ENCODE measurements at places on chromosomes 12 and 14. TPM values are rescaled to one million over a fixed set of nuclear protein-coding genes. Genes with fewer than 3 reads are reported as not detected.

Gene CBLN3
- 3.0 TPM for total RNA-seq

Gene PPP1R36
- 0.57 TPM for total RNA-seq

Gene LAG3
- 0.16 TPM for total RNA-seq

Gene MFAP5
- 0.13 TPM for total RNA-seq

Gene CISTR
- total RNA-seq, result not detected

Gene ARMH4
- 1.3 TPM for total RNA-seq

Gene KCNC2
- total RNA-seq, result 0.32 TPM

Gene TMPRSS12
- total RNA-seq, result not detected

Gene KLRK1
- not detected for total RNA-seq

Gene CDKN1B
- 42.2 TPM for total RNA-seq

Gene TSPAN11
- 2.3 TPM for total RNA-seq

Gene NEUROD4
- not detected for total RNA-seq

Gene FOXG1
- total RNA-seq, result not detected

Gene AQP6
- not detected for total RNA-seq

All from bladder microvascular endothelial cell (primary cell).